Regular cardiac myocyte (primary cell): ENCODE measurements at places on chromosomes 1 and 21. TPM values are rescaled to one million over a fixed set of nuclear protein-coding genes. Genes with fewer than 3 reads are reported as not detected.

HAO2 gene
- not detected in 2 replicates for total RNA-seq

FOXO6 gene
- under 0.01 TPM in 1 of 2 replicates, not detected in the other for total RNA-seq

BNIPL gene
- 0.28 and 0.38 TPM in 2 replicates for total RNA-seq

HSD3B2 gene
- not detected in 2 replicates for total RNA-seq

INSRR gene
- under 0.01 TPM in 1 of 2 replicates, not detected in the other for total RNA-seq
